Hair follicular keratinocyte (primary cell): ENCODE measurements at places on chromosomes 12 and 14. TPM values are rescaled to one million over a fixed set of nuclear protein-coding genes. Genes with fewer than 3 reads are reported as not detected.

The GARIN6 gene
- total RNA-seq, result not detected in 2 replicates

The RACGAP1 gene
- 31.0 and 79.8 TPM in 2 replicates for total RNA-seq

The EML1 gene
- 0.86 and 2.2 TPM in 2 replicates for total RNA-seq

The RDH5 gene
- total RNA-seq, result 2.2 TPM in 1 of 2 replicates, not detected in the other

The ASPG gene
- total RNA-seq, result not detected in 2 replicates

The COX14 gene
- total RNA-seq, result 54.0 and 65.0 TPM in 2 replicates

The LIN52 gene
- 4.0 and 4.8 TPM in 2 replicates for total RNA-seq

The VRTN gene
- total RNA-seq, result not detected in 2 replicates

The PDE3A gene
- total RNA-seq, result 0.08 TPM in 1 of 2 replicates, not detected in the other

The KLRC3 gene
- not detected in 2 replicates for total RNA-seq

The ACVRL1 gene
- total RNA-seq, result 0.08 and 0.61 TPM in 2 replicates

The MLEC gene
- 66.6 and 67.6 TPM in 2 replicates for total RNA-seq

The TDRD9 gene
- 0.62 and 0.91 TPM in 2 replicates for total RNA-seq

The CIDEB gene
- 3.2 and 4.1 TPM in 2 replicates for total RNA-seq

The B4GALNT1 gene
- 0.34 and 1.2 TPM in 2 replicates for total RNA-seq

The GPR84 gene
- 0.23 TPM in 1 of 2 replicates, not detected in the other for total RNA-seq

The FZD10 gene
- total RNA-seq, result 0.04 and 0.16 TPM in 2 replicates

The RHOJ gene
- total RNA-seq, result not detected in 2 replicates

The AQP6 gene
- 0.47 TPM in 1 of 2 replicates, not detected in the other for total RNA-seq

The OAS2 gene
- 2.7 and 3.5 TPM in 2 replicates for total RNA-seq

The PYGL gene
- total RNA-seq, result 265 and 315 TPM in 2 replicates

The IL22 gene
- total RNA-seq, result not detected in 2 replicates

The LGR5 gene
- total RNA-seq, result not detected in 2 replicates

The FSCB gene
- total RNA-seq, result not detected in 2 replicates

The BEST3 gene
- total RNA-seq, result not detected in 2 replicates

The SLC8B1 gene
- total RNA-seq, result 11.5 and 21.9 TPM in 2 replicates

The CFAP73 gene
- total RNA-seq, result not detected in 2 replicates

The LRP1-AS gene
- not detected in 2 replicates for total RNA-seq

The LIN7A gene
- 0.08 TPM in 1 of 2 replicates, not detected in the other for total RNA-seq
